CD4-positive, alpha-beta T cell treated with Interleukin-17A for 4 hours (primary cell): ENCODE measurements at places on chromosomes 13 and 19.

GRCh38 chr13:29480893-29481525 is 114.5 kb downstream of the SLC7A1 start:
- DNase-seq = no peak

GRCh38 chr19:39372047-39372802 is 18.7 kb downstream of the PAF1 start:
- DNase-seq = no peak

DNA sequence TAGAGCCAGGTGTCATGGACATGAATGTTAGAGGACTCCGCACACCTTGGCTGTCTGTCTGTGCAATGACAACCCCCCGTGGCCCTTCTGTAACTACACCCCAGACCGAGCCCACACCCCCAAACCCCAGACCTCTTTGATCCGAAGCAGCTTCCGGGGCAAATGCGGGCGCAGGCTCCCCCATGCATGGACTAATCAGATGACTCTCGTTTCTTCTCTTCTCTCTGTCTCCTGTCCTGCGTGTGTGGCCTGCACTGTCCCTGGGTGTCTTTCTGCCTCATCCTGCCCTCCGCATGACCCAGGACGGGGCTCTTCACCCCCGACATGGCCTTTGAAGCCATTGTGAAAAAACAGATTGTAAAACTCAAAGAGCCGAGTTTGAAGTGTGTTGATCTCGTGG is 38.9 kb downstream of the TMED1 start:
- peak; percentile 45 for DNase-seq

GRCh38 chr19:33794683-33795369 is 1.8 kb upstream of the KCTD15 start:
- no peak for DNase-seq

DNA sequence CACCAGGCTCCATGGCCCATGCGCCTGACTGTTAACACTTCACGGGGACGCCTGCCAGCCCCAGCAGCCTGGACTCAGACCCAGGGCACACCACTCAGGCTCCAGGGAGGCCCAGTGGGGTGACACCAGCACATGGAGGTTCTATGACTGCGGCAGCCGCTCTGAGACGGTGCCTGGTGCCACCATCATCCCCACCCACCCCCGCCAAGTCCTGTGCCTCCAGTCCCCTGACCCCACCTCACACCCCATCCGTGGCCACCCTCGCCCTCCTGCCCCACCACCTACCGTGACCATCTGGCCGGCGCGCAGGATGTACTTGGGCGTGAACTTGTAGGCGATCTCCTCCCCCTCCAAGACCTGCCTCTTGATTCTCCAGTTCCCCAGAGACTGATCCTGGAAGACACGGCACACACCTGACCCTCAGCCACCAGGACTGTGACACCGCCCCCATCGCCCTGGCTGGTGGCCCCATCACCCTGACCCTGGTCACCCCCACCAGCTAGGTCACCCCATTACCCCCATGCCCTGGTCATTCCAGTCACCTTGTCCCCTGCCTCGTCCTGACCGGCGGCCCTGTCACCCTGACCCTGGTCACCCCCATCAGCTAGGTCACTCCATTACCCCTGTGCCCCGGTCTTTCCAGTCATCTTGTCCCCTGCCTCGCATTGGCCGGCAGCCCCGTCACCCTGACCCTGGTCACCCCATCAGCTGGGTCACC is 4.9 kb upstream of the TIMM13 start:
- DNase-seq = no peak

DNA sequence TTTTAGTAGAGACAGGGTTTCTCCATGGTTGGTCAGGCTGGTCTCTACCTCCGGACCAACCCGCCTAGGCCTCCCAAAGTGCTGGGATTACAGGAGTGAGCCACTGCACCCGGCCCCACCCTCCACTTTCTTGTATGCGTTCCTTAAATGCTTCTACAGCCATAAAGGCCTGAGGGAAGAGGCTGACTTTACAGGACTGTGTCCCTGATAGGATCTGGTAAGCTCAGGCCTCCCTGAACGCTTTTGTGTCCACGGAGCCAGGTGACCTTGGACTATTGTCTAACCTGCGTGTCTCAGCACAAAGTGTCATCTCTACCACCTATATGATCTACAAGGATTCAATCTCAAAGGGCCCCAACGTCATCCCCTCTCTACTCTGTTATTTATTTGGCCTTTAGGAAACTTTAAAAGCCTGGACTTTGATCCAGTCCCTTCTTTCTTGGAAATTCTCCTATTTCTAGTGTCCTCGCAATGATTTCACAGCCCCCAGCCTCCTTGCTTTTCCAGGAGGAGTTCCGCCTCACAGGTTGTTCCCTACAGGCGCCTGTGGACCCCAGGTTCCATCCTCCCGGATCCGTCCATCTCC is 701 bp downstream of the ZNF552 start:
- DNase-seq = no peak

- DNase-seq = no peak
Observed at GRCh38 chr13:104594806-104595205, 1528.6 kb upstream of the SLC10A2 start.

DNA sequence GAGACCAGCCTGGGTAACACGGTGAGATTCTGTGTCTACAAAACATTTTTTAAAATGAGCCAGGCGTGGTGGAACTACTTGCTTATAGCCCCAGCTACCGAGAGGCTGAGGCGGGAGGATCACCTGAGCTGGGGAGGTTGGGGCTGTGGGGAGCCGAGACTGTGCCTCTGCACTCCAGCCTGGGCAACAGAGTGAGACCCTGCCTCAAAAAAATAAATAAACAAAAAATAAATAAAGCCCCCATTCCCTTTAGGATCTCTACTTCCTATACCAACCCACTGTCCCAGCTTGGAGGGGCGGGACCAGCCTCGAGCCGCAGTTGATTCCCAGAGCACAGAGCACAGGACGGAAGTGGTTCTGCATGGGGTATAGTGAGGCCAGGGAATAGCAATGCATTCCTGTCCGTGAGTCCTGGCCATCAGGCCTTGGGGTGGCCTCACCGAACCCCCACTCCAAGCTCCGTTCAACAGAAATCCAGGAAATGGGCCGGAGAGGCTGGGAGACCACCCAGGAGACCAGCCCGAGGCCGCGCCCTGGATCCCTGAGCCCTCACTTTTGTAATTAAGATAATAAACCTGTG is 4.9 kb upstream of the PTBP1 start:
- DNase-seq = no peak

GRCh38 chr19:12139269-12139668 is 881 bp downstream of the ZNF20 start:
- DNase-seq = no peak
